GM23248 (cell line): ENCODE measurements at places on chromosomes 7 and 10.

DNA sequence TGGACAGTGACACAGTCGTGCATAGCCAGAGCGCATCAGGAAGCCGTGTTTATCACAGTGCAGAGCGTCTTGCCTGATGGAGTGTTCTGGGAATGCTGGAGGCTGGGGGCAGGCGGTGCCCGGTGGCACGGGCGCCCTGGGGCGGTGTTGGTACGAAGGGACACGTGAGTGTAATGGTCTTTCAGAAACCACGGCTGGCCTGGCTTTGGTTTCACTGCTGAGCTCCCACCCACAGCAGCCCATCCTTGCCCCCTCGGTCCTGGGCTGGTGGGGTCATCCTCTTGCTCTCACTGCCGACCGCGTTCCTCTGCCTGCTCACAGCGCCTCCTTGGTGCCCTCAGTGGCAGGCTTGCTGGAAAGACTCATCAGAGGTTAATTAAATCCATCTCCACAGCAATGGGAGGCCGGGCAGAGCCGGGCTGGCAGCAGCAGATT, 50.6 kb downstream of the NKX6-2 start:
- no peak for DNase-seq

DNA sequence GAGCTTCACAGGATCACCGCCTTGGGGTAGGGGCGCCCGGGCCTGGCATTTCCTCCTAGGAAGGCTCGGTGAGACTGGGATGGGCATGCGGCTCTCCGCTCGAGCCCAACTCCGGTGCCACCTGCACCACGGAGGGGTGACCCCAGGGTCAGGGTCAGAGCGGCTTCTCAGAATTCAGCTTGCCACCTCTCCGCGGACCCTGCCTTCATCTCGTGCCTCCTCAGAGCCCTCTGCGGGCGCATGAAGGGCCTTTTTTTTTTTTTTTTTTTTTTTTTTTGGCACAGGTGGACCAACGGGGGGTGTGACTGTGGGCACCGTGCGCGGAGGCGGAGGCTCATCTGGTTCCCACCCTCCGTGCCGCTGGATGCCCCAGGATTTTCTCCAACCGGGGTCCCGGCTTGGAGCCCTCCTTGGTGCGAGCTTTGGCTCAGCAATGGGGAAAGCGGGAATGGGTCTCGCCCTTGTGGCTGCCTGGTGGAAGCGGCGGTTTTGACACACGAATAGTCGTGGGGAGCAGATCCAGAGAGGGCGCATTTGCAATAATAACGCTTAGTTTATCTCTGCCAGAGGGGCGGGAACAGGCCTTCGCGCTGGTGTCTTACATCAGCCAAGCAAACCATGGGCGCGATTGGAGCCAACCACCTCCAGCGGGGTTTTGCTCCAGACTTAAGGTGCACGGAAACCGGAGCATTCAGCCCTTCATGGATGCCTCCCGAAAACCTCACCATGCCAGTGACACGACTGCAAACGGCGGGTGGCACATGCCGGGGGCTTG, 5.0 kb upstream of the TNRC18 start:
- peak; percentile 96 for DNase-seq

DNA sequence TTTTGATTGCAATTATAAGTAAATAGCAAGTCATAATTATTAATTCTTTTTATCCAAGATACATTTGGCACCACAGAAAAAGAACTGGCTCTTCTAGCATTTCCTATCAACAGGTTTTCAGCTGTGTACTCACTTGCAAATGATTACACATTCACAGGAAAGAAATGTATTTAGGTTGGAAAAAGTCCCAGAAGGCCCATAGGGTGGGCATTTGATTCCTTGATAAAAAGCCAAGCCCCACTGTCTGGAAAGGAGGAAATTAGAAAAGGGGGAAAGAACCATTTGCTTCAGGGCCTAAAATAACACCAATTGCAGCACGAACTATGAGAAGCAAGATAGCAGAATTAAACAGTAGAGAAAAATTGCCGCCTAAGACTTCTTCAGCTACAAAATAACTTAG, 80.8 kb upstream of the COL1A2 start:
- DNase-seq: peak; percentile 36

- DNase-seq: no peak
These were observed 341.9 kb downstream of the PTPRN2 start for GRCh38 chr7:158245724-158246041.

DNA sequence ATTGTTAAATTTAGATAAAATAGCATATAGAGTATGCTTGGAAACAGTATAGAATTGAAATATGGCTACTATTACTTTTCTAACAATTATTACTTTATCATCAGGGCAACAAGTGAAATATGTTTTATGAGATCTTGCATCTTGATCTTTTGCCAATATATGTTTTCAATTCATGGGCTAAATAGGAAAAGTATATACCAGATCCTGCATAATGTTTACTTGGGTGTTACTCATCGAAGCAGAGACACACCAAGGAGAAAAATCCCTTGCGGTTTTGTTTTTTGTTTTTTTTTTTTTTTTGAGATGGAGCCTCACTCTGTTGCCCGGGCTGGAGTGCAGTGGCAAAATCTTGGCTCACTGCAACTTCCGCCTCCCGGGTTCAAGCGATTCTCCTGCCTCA, 541.4 kb downstream of the SUGCT start:
- DNase-seq: peak; percentile 20

- DNase-seq: peak; percentile 3
These were observed 65.6 kb downstream of the FOXI2 start for GRCh38 chr10:127802531-127803095.

DNA sequence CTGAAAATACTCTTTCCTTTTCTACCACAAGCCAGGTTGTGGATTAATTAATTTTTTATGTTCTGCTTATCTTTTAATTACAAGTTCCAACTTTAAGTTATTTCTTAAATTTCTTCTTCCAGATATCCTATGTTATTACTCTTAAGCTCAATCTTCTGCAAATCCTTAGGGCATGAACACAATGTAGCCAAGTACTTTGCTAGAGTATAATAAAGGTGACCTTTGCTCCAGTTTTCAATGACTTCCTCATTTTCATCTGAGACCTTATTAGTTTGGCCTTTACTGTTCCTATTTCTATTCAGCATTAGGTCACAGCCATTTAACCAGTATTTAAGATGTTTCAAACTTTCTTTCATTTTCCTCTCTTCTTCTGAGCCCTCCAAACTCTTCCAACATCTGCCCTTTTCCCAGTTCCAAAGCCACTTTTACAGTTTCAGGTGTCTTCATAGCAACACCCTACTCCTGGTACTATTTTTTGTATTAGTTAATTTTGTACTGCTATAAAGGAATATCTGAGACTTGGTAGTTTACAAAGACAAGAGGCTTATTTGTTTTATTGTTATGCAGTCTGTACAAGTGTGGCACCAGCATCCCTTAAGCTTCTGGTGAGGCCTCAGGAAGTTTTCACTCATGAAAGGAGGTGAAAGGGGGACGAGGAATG, 886.2 kb upstream of the GHITM start:
- no peak for DNase-seq

- DNase-seq: no peak
These were observed 94.9 kb upstream of the SH2B2 start for GRCh38 chr7:102191556-102192379.

GRCh38 chr7:2755531-2755930, 67.5 kb downstream of the AMZ1 start:
- no peak for DNase-seq

DNA sequence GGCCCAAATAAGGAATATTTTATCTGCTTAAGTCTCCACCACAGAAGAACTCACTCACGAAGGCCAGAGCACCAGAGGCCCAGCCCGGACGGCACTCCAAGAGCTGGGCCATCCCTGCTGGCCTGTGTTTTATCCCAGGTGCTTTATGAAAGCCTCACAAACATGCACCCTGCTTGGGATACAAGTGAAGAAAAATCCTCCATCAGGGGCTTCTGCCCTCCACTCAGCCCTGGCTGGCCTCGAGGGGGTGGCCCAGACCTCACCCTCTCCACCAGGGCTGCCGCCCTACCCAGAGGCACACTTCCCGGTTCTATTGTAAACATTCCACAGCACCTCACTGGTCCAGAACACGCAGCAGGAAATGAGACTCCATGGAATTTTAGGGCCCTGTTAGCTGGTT, 19.8 kb upstream of the DNAAF5 start:
- DNase-seq: no peak

- DNase-seq: peak; percentile 35
These were observed 60.5 kb upstream of the BET1 start for GRCh38 chr7:94064541-94065191.

- DNase-seq: no peak
These were observed 30.7 kb upstream of the HYCC1 start for GRCh38 chr7:23044581-23044980.

- DNase-seq: no peak
These were observed 4.4 kb upstream of the ABHD11 start for GRCh38 chr7:73742753-73743641.

GRCh38 chr10:69160809-69161241, 19.2 kb upstream of the SUPV3L1 start:
- peak; percentile 60 for DNase-seq

DNA sequence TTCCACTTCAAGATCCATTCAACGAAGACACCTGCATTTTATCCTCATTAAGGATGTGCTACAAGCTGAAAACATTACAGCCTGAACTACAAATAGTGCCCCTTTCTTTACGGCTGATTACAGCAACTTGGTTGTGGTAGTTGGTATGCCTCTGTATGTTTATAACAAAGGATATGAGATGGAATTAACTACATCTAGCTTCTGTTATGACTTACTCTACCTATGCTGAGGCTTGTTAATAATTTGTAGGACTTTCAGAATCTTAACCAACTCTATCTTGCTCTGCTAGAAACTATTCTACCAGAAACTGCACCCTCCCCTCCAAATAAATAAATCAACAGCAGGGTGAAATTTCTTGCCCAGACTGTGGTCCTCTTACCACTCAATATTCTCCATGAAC, 448.1 kb downstream of the GRM8 start:
- no peak for DNase-seq

DNA sequence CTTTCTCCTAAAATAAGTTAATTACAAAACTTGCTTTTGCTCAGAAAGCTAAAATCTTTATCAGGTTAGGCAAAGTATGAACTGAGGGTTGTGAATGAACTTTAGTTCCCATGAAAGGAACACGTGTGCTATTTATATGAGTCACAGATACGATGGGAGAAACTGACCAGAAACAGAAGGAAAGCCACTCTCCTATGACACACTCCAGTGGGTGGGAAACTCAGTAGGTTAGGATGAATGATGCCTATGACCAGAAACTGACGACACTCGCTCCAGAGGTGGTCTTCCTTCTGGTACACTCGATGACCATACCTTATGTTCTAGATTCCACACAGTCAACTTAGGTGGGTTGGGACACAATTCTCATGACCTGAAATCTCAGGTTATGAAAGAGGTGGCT, 215.7 kb upstream of the INHBA start:
- peak; percentile 90 for DNase-seq

- DNase-seq: no peak
These were observed 91.4 kb downstream of the ZNF438 start for GRCh38 chr10:30940256-30940655.

- DNase-seq: no peak
These were observed 42.0 kb upstream of the PTF1A start for GRCh38 chr10:23150091-23150490.

DNA sequence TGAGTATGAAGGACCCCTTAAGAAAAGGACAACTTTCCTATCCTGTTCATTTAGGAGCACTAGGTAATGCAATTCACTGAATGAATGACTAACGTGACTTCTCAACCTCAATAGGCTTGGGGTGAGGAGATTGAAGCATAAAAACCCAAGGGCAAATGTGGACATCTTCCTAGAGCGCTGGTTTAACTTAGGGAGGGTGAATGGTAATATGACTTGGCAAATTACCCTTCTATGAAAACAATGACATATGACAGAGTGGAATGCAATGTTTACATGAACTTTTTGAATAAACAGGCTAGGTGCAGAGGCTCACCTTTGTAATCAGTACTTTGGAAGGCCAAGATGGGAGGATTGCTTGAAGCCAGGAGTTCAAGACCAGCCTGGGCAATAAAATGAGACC, 83.9 kb upstream of the ANK3 start:
- no peak for DNase-seq

DNA sequence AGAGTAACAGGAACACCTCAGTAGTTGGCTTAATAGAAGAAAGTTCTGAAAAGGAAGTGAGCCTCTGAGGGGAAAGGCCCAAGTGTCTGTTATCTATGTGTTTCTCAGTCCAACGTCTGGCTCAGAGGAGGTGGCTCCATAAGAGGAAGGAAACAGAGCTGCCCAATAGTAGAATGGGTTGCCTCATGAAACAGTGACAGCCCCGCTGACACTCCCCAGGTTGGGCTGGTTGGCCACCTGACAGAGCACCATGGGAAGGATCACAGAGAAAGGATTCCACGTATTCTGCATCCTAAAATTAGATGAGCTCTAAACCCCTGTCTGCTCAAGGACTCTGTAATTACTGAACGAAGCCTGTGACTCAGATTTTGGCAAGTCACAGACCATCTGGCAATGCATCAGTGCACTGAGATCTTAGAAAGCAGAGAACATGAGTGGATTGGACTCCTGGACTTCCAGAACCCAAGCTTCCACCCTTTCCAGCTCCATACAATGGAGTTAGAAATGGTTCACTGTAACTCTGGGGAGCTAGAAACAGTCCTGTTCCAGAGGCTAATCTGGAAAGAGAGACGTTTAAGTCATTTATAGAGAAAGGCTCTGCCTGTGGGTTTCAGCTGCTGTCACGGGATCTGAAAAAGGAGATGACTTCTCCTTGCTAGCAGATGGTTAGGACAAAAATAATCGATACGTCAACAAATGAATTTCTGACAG, 2.9 kb downstream of the PKD2L1 start:
- peak; percentile 72 for DNase-seq

- DNase-seq: no peak
These were observed 69.3 kb downstream of the HIPK2 start for GRCh38 chr7:139708541-139708940.

DNA sequence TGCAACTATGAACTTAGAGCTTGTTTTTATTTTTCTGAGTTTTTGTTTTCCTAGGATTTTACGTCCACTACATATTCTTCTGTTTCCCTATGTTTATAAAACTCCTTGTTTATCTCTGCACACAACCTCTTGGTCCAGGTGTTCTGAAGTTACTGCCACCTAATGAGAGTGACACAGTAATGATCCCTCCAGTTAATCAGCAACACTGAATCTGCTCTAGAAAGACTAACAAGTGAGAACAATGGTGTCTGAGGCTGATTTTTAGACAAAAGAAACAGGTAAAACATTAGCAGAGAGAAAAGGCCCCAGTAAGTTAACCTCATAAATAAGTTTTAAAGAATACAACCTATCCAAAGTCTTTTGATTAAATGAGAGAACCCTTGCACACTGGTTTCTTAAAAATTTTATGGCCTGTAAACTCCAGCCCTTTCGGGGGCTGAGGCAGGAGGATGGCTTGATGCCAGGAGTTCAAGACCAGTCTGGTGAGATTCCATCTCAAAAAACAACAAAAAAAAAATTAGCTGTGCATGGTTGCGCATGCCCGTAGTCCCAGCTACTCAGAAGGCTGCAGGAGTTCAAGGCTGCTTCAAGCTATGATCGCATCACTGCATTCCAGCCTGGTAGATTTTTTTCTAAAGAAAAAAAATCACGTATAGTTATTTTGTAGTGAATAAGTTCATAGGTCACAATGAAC, 397.6 kb downstream of the MAGI2 start:
- DNase-seq: no peak

DNA sequence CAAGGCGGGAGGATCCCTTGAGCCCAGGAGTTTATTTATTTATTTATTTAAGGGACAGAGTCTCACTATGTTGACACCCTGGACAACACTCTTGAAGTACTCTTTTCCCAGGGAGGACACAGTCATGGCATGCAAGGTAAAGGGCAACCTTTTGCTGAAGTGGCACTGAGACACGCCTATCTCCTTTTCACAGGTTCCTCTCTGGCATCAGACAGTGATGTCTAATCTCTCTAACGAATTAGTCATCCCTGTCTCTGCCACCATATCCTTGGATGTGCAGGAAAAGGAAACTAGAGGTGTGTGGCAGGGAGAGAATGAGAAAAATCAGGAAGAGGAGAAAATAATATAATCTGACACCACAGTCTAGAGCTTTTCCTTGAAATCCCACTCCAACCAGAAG, 19.5 kb downstream of the CPVL start:
- DNase-seq: no peak
